ENCODE measurements at places on chromosomes 12 and 14.

DNA sequence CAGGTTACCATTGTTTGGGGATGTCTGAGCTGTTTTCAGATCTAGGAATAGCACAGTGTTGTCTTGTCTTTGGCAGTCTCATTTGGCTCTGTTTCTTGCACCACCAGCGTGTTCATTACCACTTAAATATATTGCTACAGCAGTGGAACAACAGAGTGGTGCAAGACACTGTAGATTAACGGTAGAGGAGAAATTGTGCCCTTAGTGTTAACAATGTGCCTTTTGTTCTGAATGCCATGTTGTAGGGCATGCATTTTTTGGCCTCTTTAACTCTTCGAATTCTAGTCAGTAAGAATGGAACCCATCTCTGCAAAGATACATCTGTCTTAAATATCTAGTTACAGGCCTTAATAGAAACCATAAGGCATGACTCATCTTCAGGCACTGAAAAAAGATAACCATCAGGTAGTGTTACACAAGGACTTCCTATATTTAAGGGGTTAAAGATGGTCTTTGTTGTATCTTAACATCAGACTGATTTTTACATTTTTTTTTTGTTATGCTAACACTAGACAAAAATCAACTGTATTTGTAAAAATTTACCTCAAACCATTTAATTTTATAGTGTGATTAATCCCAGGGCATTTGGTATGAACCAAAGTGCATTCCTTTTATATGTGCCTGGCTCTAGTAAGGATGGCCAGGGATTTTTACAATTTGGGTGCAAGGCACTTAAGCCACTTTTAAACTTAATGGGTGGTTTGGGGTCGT lies 12.9 kb downstream of the DYRK2 start:
- DNase-seq = no peak

DNA sequence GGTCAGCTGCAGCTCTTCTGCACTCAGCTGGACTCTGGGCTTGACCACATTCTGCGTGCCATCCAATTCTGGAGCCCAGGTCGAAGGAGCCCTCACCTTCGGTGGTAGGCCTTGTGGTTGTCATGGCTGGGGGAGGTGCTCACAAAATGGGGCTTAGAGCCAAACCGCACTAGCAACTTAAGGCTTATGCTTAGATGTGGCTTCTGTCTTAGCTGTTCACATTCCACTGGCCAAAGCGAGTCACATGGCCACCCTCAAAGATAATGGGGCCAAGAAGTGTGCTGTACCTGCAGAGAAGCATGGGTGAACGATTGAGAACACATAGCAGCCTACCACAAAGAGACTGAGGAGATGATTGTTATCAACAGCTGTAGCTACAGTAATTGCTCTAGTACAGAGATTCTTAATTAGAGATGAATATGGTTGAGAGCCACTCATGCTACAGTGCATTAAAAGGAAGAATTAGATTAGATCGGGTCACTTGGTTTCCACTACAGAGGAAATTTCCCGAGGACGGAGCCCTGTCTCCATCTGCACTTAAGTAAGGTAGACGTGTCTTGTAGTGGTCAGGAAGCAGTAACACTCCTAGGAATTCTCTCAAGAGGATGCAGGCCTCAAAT lies 334.6 kb upstream of the FKBP4 start:
- no peak for DNase-seq

DNA sequence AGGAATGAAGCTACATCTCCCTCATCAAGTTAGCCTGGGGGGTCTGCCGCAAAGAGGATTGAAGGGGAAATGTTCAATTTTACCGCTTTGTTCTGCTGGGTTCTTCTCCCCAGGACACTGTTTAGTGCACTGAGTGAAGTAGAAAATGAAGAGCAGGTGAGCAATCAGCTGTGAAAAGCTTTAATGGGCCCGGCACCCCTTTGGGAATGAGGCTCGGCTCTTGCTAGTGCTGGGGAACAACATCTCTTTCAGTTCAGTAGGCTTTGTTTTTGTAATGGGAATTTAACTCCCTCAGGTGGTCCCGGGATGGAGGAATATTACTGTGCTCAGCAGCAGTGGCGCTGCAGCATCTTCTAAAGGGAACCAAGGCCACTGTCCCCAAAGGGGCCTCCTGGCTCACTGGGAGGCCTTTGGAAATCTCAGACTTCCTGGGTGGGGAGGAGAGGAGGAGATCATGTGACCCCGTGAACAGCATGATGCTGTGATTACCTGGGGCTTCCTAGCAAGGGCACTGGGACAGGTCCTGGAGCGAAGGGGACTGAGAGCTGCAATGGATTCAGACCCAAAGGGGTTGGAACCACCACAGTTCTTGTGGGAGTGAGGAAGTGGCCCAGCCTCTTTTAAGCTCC lies 85.2 kb upstream of the MAX start:
- no peak for DNase-seq

- no peak for DNase-seq
Measured at GRCh38 chr12:5429741-5430557, 2.0 kb upstream of the NTF3 start.

DNA sequence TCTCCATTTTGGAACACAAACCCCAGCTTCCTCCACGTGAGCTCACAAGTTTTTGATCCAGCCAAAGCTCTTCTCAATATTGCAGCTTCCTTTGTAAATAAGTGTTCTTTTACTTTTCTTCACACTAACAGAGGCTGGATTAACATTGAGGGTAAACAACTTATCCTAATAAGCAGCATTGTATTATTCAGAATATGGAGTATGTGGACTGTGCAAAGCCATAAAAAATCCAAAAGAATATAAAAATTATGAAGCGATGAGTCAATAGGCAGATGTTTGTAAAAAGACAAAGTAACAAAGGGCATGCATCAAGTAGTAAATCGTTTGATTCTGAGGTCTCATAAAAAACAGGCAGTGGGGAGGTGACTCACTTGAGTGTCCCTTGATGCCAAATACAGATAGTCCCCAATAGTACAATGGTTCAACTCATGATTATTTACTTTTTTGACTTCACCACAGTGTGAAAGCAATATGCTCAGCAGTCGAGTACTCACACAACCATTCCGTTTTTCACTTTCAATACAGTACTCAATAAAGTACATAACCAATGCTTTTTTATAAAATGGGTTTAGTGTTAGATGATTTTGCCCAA lies 23.1 kb upstream of the KCNK10 start:
- no peak for DNase-seq

- no peak for DNase-seq
Measured at GRCh38 chr12:112762753-112763152, 28.8 kb upstream of the RPH3A start.

GRCh38 chr12:57815177-57816000 lies 3.1 kb downstream of the AVIL start:
- DNase-seq = no peak

GRCh38 chr12:24175284-24175683 lies 225.8 kb upstream of the SOX5 start:
- DNase-seq = no peak

GRCh38 chr12:12519354-12519998 lies 43.2 kb downstream of the DUSP16 start:
- no peak for DNase-seq

- no peak for DNase-seq
Measured at GRCh38 chr12:47964106-47964728, 821 bp downstream of the TMEM106C start.

DNA sequence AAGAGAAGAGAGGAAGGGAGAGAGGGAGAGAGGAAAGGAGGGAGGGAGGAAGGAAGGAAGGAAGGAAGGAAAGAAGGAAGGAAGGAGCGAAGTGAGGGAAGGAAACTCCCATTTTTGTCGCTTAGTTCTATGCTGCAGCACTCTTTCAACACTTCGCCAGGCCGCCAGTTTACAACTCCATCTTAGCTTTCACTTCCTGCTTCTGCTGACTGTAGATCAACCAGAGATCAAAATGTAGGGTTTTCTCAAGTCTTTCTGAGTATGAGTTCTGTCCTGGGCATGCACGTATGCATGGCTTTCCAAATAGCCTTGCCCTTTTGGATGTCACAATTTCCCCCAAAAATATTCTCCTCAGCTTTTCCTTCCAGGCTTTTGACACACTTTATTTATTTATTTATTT lies 723.4 kb downstream of the TRHDE start:
- DNase-seq = no peak

GRCh38 chr14:26410189-26410685 lies 187.6 kb downstream of the NOVA1 start:
- DNase-seq = no peak

GRCh38 chr12:63792338-63792737 lies 12.6 kb downstream of the RXYLT1 start:
- DNase-seq = no peak

DNA sequence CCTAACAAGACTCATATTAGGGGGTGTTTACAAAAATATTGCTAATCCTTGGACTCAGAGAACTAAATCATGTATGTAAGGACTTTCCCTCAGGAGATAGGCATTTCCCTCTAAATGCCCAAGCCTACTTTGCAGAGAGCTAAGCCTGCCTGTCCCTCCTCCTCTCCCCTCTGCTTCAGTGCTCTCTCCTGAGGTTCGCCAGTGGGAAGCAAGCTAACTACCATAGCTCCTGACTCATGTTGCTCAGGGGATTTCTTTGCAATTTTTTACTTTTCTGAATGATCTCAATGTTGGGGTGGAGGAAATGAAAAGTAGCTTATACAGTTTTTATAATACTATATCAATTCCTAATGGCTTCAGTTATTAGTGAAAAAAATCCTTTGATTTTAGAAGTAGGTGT lies 29.6 kb downstream of the IFT43 start:
- DNase-seq = no peak

- DNase-seq = no peak
Measured at GRCh38 chr14:98893675-98894074, 378.3 kb downstream of the BCL11B start.

DNA sequence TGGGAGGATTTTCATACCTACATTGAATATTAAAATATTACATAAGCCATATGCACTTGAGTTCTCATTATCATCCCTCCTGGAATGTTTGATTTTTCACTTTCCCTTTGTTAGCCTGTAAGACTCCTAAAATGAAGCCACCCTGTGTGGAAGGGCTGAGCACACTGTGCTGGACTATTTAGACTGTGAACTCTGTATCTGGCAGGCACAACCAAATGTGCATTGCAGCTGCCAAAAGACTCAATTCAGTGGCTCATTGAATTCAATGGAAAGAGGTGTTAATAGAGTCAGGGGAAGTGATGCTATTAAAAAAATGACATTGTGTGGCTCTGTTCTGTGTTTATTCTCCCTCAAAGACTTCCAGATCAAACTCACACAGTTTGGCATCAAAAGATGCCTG lies 111.1 kb downstream of the SMOC1 start:
- no peak for DNase-seq

- no peak for DNase-seq
Measured at GRCh38 chr12:120381752-120382419, 12.9 kb upstream of the MSI1 start.

DNA sequence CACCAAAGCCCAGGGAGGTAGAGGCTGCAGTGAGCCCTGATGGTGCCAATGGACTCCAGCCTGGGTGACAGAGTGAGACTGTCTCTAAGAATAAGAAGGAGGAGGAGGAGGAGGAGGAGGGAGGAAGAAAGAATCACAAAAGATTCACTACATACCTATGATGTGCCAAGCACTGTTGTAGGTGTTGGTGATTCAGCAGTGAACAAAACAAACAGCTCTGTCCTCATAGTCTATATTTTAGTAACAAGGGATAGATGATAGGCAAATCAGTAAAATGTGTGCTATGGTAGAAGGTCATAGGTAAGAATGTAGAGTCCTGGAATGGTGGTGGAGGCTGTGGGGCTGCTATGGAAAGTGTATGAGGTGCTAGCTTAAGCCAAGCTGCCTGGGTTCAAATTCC lies 18.0 kb upstream of the ABHD12B start:
- DNase-seq = no peak

GRCh38 chr14:62126879-62127478 lies 364.8 kb downstream of the SNAPC1 start:
- DNase-seq = no peak

DNA sequence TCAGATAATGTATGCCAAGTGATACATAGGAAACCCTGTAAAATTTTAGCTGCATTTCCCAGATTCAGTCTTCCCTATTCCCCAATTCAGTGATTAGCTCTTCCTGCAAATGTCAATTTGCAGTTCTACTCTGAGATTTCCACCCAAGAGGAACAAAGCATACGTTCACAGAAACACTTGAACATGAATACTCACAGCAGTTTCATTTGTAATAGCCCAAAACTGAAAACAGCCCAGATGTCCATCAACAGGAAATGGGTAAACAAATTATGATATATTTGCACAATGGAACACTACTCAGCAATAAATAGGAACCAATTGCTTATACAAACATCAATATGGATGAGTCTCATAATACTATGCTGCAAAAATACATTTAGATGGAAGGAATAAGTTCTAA lies 194.2 kb downstream of the GXYLT1 start:
- no peak for DNase-seq

DNA sequence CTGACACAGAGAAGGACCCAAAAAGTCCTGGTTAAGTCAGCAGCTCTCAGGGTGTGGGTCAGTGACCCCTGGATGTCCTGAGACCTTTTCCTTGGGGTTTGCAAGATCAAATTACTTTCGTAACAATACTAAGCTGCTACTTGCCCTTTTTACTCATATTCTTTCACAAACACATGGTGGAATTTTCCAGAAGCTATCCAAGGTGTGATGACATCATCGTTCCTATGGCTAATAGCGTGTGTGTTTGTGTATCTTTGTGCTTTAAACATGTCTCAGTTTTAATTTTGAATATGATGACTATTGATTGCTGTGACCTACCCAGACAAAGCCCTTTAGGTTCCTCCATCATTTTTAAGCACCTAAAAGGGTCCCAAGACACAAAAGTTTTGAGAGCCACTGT lies 176.2 kb downstream of the PHETA1 start:
- no peak for DNase-seq

DNA sequence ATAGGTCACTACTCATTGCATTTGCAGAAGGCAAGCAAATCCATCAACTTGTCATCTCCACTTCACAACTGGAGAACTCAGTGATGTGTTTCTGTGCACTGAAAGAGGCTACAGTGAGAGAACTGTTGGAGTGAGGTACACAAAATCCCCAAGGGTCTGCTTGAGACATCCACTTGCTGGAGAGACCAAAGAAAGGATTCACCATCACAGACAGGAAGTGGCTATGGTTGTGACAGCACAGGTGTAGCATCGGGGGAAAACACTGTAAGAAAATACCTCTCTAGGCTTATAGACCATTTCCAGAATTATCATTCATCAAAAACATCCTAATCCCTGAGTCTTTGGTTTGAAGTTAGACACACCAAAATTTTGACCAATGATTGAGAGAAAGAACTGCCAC lies 201.3 kb upstream of the OR4E1 start:
- no peak for DNase-seq

DNA sequence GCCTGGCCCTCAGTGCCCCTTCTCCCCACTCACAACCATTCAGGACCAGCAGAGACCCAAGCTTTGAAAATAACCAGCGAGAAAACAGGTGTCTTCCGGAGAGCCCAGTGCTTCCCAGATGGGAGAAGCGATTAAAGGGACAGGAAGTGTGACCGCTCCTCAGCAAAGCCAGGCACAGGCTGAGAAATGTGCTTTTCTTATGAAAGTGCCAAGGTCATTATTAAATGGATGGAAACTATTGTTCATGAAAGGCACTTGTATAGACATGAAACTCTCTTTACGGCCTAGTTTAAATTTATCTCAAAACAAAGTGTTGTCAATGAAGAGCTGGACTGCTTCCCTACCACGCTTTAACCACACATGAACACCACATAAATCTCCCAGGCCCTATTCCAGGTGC lies 210.4 kb downstream of the SPTSSA start:
- no peak for DNase-seq
